ENCODE measurements at places on chromosomes 5 and 9.

GRCh38 chr5:166772770-166773169 lies 1518.7 kb upstream of the WWC1 start:
- DNase-seq, result no peak

GRCh38 chr5:157269165-157269671 lies 3.3 kb downstream of the CYFIP2 start:
- no peak for DNase-seq

GRCh38 chr5:153676406-153676805 lies 185.9 kb downstream of the GRIA1 start:
- no peak for DNase-seq

- DNase-seq, result no peak
Observed at GRCh38 chr9:93533863-93534262, 42.5 kb upstream of the PHF2 start.

- no peak for DNase-seq
Observed at GRCh38 chr5:124713595-124713994, 32.8 kb downstream of the ZNF608 start.

- DNase-seq, result no peak
Observed at GRCh38 chr9:94153905-94154304, 69.6 kb downstream of the PTPDC1 start.

GRCh38 chr5:117065161-117065560 lies 490.5 kb upstream of the SEMA6A start:
- DNase-seq, result no peak

DNA sequence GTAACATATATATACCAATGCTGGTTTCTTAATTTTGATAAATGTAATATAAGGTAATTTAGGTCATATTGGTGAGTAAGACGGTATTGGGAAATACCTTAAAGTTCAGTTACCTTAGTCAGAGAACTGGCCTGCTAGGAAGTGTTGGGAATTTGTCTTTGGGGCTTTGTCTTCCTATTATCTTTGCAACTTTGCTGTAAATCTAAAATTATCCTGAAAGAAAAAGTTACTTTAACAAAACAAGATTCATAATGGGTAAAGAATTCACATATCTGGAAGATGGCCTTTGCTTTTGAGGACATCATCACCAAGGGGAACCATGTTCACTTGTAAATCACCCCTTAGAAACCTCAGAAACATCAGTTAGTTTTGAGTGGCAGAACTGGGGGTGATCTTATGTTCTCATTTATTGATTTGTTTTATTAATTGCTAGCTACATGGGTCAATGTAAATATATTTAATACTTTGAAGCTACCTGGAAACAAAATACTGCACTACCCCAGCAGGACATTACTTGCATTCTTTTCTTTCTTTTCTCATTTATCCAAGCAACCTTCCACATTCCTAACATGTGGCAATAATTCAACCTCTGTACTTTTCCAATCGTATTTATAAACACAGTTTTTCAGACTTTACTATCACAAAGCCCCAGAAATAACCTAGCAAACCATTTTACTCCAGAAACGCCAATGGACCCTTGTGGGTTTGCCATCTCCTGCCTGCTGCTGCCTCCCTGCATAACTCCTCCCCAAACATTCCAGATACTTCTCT lies 41.4 kb downstream of the GLIS3 start:
- DNase-seq, result no peak

GRCh38 chr5:38712391-38712790 lies 133.4 kb upstream of the OSMR start:
- DNase-seq, result no peak

DNA sequence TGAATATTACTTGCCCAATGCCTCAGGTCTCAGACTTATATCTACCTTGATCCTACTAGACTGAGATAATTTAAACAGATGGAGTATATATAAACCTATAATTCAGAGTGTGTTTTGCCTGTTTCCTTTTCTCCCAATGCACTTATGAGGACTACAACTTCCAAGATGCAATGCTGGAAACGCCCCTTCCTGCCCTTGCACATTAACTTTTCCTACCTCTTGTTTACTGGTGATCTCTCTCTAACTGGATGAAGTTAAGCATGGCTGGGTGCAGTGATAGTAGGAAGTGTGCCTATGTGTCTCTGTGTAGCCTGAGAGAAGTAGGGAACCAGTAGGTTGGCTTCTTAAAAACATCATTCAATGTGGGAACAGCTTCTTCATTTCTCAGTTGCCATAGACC lies 115.2 kb downstream of the SVEP1 start:
- no peak for DNase-seq

- no peak for DNase-seq
Observed at GRCh38 chr5:57676222-57677098, 193.8 kb upstream of the ACTBL2 start.

GRCh38 chr9:78612091-78612490 lies 315.2 kb downstream of the PSAT1 start:
- no peak for DNase-seq

DNA sequence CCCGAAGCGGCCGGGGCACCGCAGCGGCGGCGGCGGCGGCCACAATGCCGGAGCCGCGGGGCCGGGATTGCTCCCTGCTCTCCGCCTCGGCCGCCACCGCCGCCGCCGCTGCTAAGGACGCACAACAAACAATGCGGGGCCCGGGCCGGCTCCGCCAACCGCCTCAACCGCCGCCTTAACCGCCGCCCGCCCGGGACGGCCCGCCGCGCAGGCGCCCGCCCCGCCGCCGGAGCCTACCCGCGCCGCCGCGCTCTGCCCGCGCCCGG lies 254 bp downstream of the STRBP start:
- no peak for DNase-seq

GRCh38 chr5:169941542-169941941 lies 38.8 kb downstream of the INSYN2B start:
- DNase-seq, result no peak

- no peak for DNase-seq
Observed at GRCh38 chr9:105074491-105074890, 146.5 kb upstream of the ABCA1 start.

DNA sequence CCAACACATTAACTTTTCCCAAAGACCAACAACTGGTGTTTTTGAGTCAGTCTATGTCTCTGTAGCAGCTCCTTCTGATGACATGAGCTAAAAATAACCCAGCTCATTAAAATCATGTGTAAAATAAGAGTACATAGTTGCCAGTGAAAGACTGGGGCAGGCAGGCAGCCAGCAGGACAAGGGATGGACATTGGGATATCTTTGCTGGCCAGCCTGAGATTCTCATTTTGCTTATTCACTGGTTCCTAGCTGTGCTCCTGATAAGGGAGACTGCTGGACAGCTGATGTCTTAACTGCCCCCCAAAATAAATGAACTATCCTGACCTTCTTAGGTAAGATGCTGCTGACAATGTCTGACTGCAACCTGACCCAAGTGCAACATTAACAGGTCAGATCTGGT lies 33.9 kb downstream of the EPB41L4B start:
- DNase-seq, result no peak

DNA sequence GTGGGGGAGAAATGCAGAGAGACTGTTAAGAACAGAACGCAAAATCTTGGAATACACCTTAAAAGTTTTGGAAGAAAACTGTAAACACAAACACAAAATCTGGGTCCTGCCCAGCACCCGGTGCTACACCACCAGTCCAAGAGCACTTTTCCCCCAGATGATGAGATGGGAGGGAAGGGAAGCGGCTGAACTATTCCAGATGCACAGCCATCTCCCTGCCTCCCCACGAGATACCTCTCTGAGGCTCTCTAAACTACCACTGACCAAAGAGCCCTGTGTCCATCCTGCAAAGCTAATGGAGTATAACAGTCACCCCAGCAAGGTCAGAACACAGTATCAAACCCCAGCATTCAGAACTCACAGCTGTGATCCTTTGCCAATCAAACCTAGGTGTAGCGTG lies 8.0 kb downstream of the SPARC start:
- no peak for DNase-seq

- DNase-seq, result no peak
Observed at GRCh38 chr9:136806067-136806466, 1.7 kb upstream of the RABL6 start.

DNA sequence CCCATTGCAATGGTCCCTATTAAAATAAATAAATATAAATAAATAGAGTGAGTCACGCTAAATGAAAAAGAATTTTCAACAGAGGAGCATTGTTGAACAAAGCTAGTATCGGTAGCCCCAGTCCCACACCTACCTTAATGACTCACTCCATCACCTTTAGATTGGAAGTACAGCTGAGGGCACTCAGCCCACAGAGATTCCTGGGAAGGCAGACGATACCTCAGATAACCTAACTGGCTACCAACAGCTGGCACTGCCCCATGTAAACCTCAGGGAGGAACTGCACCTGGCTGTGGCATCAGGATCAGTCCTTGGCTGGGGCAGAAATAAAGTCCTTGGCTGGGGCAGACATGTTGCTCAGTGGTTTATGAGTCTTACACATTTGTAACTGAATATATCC lies 49.3 kb downstream of the SPRY4 start:
- DNase-seq, result no peak

DNA sequence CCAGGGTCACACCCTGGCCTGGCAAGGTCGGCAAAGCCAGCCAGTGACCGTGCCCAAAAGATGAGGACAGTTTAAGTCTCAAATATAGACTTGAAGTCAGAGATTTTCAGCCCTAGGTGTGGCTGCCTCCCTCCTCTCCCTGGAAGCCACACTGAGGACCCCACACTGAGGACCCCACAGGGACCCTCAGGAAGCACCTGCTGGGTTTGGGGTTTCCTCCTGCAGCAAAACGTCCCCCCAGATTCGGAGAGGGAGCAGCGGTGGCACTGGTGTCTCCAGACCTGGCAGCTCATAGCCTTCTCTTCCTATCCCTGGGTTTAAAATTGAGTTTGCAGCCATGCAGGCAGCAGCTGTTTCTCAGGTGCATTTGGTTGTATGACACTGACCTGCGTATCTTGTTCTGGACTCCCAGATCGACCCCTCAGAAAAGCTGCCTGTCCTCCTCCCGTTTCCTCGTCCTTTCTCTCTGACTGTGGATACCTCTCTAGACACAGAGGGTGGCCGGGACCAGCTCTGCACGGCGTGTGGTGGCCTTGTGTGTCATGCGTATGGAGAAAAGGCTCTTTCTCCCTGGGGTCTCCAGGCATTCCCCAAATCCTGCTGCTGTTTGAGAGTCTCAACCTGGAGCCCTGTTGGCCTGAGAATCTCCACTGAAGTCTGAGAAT lies 36.6 kb downstream of the MRPL36 start:
- no peak for DNase-seq

- DNase-seq, result no peak
Observed at GRCh38 chr9:82445556-82445955, 457.0 kb downstream of the SPATA31D1 start.
